IMR-90 (cell line): ENCODE measurements at places on chromosomes 16 and 17.
A peak's percentile ranks its signal among the peaks of the same experiment; 100 is the strongest.

- H3K4me1 ChIP-seq: no peaks in the 10 kb centered on the region
- no peaks in the 10 kb centered on the region for H3K36me3 ChIP-seq
- no peaks in the 10 kb centered on the region for H3K27me3 ChIP-seq
- H3K27ac ChIP-seq: no peak overlapping the region
- no peak for DNase-seq
Observed at GRCh38 chr16:26050472-26050871, 358.7 kb downstream of the HS3ST4 start.

DNA sequence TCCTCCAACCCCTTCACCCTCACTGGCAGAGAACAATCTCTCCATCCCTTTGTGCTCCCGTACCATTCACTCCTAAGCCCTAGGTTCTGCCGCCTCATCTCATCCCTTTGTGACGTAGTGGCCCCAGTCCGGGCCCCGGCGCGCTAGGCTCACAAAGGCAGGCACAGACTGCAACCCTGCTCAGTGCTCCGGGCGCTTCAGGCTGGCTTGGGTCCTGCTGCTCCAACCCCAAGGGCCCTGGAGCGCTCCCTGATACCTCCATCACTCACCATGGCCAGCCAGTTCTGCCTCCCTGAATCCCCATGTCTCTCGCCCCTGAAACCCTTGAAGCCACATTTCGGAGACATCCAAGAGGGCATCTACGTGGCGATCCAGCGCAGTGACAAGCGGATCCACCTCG, at the start of gene KIF2B:
Gene KIF2B (plus strand): TSS at position 164 of the 400 bp plus-strand sequence. CDS start 107 bp downstream, at position 271.
- no peaks in the 10 kb centered on the region for H3K27me3 ChIP-seq
- no peak within 1 kb of the TSS for H3K4me3 ChIP-seq
- no peak within 1 kb of the TSS for H3K27ac ChIP-seq
- no peak for DNase-seq

DNA sequence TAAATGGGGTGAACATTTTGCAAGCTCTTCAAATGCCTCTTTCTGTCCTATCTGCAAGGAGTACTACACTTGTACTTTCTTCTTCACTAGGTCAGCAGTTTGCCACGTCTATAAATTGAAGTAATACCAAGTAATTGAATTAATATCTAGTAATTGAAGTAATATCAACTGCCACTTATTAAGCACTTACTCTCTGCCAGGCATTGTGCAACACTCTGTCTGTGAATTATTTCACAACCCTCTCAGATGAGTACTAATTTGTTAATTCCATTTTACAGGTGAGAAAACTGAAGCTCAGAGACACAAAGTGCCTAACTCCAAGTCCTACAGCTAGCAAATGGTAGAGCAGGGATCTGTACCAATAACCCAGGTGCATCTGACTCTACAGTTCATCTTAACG, 4.1 kb downstream of the SDR42E1 start:
- no peak overlapping the region for H3K27ac ChIP-seq
- H3K4me1 ChIP-seq: no peaks in the 10 kb centered on the region
- no peak for DNase-seq
- no peak overlapping the region for H3K4me3 ChIP-seq

- peak overlapping the region; percentile 14 for H3K27ac ChIP-seq
- DNase-seq: no peak
- H3K4me3 ChIP-seq: no peak overlapping the region
- peaks cover 16% of the 10 kb centered on the region for H3K4me1 ChIP-seq
- no peaks in the 10 kb centered on the region for H3K36me3 ChIP-seq
- no peaks in the 10 kb centered on the region for H3K27me3 ChIP-seq
Observed at GRCh38 chr17:41539071-41539492, 11.0 kb upstream of the KRT19 start.

DNA sequence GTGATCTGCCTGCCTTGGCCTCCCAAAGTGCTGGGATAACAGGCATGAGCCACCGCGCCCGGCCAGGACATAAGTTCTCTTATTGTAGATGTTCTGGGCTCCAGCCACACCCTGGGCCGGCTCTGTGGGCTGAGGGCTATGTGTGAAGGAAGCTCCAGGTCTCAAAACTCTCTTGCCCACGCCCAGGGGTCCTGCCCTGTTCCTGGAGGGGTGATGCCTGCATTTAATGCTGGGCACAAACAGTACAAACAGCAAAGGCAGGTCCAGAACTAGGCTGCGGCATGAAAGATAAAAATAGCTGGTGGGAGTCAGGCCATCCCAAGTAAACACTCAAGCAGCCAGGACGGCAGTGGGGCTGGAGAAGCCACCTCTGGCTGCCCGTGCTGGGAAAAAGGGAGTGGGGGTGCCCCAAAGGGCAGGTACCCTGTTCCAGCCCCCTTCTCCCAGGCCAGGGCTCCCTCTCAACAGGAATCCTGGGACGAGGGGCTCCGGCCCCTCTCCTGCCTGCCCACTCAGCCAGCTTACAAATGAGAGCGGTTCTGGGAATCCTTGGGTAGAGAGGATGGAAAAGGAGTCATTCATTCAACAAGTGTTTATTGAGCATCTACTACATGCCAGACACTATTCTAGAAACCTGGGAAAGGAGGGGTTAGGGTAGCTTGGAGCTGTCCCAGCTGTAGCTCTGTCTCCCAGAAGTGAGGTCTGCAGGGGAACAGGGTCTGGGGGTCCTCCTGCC, 4.6 kb downstream of the TRIM47 start:
- peaks cover 40% of the 10 kb centered on the region for H3K4me1 ChIP-seq
- H3K27ac ChIP-seq: no peak overlapping the region
- peaks cover 6% of the 10 kb centered on the region; the same call in 1 of the 2 replicates for H3K36me3 ChIP-seq
- no peak overlapping the region for H3K4me3 ChIP-seq
- H3K27me3 ChIP-seq: no peaks in the 10 kb centered on the region; the same call in 1 of the 2 replicates

DNA sequence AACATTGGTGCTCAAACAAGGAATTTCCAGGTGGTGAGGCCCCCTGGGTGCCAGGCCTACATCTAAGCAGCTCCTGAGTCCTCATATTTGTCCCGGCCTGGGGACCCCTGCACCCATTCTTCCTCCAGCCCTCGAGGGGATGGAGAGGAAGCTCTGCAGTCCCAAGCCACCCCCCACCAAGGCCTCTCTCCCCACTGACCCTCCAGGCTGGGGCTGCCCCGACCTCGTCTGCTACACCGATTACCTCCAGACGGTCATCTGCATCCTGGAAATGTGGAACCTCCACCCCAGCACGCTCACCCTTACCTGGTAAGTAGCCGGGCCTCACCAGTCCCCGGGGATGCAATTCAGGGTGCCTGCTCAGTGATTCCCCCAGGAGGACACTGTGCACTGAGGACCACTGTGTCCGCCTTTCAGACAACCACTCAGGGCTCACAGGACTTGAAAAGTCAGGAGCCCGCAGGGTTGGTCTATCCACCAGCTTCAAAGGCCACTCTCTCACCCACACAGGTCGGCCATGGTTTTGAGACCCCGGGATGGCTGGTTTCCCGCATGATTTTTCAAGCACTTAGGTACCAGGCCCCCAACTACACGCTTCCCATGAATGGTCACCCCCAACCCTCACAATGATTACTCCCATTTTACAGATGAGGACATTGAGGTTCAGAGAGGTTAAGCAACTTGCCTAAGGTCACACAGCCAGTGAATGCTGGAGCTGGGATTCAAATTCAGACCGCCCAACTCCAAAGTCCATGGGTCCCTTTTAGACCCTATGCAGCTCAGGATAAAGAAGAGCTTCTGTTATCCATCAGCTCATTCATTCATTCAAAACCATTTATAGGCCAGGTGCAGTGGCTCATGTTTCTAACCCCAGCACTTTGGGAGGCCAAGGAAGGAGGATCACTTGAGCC, 32.4 kb downstream of the IL21R start:
- no peak overlapping the region for H3K27ac ChIP-seq
- no peaks in the 10 kb centered on the region for H3K27me3 ChIP-seq
- DNase-seq: no peak
- no peaks in the 10 kb centered on the region for H3K36me3 ChIP-seq

DNA sequence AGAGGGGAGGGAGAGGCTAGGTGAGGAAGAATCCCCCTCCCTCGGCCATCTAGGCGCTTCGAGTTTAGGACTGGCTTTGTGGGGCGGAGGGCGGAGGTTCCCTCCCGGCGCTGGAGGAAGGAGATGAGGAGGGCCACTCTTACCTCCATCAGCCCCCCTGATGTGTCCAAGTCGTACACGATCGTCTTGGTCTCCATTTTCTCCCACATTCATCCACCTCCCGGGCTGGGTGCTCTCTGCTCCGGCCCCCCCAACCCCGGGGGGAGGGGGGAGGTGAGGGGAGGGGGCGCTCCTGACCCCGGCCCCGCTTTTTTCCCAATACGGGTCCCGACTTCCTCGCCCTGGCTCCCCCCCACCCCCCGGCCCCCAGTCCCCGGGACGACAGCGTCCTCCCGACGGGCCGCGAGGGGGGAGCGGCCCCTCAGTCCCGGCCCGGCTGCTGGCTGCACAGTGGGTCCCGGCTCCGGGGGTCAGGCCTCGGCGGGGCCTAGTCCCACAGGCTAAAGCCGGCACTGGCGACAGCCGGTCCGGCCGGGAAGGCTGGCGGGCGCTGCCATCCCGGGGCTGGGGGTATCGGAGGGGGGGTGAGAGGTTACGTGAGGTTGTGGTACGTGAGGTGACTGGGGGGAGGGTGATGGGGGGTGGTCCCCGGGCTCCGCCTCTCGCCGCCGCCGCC, 428 bp downstream of the PHF12 start:
- H3K36me3 ChIP-seq: no peaks in the 10 kb centered on the region
- peaks cover 3% of the 10 kb centered on the region; the same call in 1 of the 2 replicates for H3K4me1 ChIP-seq
- DNase-seq: no peak
- H3K4me3 ChIP-seq: peak overlapping the region; percentile 92
- peak overlapping the region; percentile 91 for H3K27ac ChIP-seq
- no peaks in the 10 kb centered on the region for H3K27me3 ChIP-seq

DNA sequence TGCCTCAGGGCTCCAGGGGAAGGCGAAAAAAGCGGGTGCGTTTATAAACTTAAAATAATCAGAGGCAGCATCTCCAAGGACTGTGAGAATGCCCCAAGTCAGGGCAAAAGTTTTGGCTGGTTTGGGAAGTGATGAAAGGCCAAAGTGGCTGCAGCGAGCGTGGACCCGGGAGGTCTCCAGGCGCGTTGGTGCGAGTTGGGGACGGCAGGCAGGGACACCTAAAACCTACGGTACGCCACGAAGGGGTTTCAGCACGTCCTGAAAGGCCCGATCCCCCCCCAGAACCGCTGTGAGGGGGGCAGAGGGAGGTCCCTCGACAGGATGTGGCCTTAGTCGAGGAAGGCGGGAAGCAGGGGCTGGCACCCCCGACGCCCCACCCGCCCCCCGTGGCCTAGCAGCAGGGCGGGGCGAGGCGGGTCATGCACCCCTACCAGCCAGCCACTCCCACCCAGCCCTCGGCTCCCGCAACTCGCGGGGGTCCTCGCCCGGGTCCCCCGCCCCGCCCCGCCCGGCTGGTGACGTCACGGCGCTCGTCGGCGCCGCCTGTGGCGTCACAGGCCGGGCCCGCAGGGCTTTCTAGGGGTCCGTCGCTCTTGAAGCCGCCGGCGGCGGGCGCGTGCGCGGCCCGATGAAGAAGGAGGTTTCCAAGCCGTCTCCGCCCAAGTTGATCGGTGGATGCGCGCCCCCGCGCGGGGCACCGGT, at the start of gene MYCBPAP:
Gene MYCBPAP (plus strand): TSS at position 569 of the 702 bp plus-strand sequence. CDS start 236 bp downstream, outside the sequence.
- peak within 1 kb of the TSS; percentile 6 for H3K27ac ChIP-seq
- peaks cover 4% of the 10 kb centered on the region for H3K4me1 ChIP-seq
- H3K36me3 ChIP-seq: no peaks in the 10 kb centered on the region
- peak within 1 kb of the TSS; percentile 43 for H3K4me3 ChIP-seq
- H3K27me3 ChIP-seq: no peaks in the 10 kb centered on the region; the same call in 1 of the 2 replicates

DNA sequence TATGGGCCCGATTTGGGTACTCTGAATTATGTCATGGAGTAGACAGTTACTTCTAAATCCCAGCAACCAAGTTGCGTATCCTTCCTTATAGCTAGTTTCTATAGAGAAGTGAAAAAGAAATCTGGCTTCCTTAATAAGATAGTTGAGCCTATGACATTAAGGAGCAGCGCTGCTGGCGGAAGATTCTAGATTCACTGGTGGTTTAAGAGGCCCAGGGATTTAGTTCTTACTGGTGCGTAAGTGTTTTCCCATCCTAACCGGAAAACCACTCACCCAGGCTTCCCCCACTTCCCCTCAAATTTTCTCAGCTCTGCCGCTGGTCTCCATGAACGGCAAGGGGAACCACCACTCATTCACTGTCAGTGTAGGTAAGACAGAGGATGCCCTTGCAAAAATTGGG, 230.4 kb downstream of the CPPED1 start:
- no peak overlapping the region for H3K27ac ChIP-seq
- H3K4me3 ChIP-seq: no peak overlapping the region

DNA sequence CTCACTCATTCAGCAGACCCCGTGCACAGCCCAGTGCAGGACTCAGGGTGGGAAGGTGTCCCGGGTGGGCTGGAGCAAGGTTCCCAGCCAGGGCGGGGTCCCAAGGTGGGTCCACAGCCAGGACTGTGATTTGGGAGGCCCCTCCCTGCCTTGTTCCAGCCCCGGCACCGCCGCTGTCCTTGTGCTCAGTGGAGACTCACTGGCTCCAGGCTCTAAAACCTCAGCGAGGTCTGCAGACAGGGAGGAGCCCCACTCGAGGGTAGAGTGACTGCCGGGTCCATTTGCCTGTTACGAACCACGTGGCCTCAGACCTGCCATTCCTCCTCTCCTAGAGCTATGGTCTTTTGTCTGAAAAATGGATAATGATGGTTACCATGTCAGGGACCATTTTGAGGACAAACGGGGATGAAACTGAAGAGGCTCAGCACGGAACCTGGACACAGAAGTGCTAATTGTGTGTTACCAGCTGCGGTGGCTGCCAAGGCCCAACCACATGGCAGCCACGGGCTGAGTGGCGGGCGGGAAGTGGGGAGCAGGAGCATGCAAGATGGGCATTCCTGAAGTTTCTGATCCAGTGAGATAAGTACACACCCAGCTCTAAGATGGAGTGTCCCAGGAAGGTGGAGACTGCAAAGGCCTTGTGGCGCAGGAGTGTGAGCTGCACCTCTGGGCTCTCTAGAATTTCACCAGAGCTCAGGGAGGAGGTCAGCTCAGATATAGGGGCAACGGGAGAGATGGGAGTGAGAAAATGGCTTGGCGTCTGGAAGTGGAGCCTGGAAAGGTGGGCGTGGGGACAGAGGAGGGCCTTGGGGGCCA, 317.6 kb downstream of the SEC14L1 start:
- peaks cover 54% of the 10 kb centered on the region for H3K4me1 ChIP-seq
- H3K27ac ChIP-seq: no peak overlapping the region
- H3K27me3 ChIP-seq: no peaks in the 10 kb centered on the region
- peaks cover 12% of the 10 kb centered on the region for H3K36me3 ChIP-seq

- no peak overlapping the region for H3K4me3 ChIP-seq
- H3K36me3 ChIP-seq: no peaks in the 10 kb centered on the region
- no peak for DNase-seq
- peaks cover 36% of the 10 kb centered on the region for H3K4me1 ChIP-seq
- peak overlapping the region; percentile 90 for H3K27ac ChIP-seq
Observed at GRCh38 chr17:57949649-57950048, 5.6 kb downstream of the CUEDC1 start.

DNA sequence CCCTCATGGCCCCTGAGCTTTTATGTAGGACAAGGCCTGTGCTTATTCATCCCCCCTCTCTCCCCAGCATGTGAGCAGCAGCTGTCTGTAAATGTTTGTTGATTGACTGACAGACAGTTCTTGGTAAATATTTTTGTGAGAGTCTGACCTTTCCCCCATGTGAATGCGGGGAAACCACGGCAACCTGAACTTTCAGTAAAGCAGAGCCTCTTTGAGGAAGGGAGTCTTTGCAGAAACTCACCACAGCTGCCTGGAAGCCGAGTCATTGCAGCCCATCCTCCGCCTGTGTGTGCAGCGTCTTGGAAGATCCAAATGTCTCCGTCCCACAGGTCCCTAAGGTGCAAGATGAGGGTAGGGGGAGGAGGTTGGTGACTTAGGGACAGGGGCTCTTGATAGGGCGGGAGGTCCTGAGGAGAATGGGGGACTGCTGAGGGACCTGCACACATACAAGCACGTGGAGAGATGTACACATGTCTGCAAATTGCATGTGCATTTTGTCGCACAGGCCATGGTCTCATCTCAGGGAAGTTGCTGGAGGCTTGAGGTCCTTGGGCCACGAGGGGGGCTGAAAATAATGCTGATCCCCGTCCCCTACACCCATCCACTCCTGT, 23.0 kb upstream of the IL21R start:
- H3K36me3 ChIP-seq: no peaks in the 10 kb centered on the region
- H3K4me1 ChIP-seq: peaks cover 10% of the 10 kb centered on the region
- no peak overlapping the region for H3K27ac ChIP-seq
- DNase-seq: peak; percentile 21
- no peak overlapping the region for H3K4me3 ChIP-seq
